CD4-positive, alpha-beta T cell treated with Interleukin-15 for 4 hours (primary cell): ENCODE measurements at places on chromosomes 5 and 9.

- no peak for DNase-seq
Measured at GRCh38 chr5:83553000-83553486, 81.5 kb downstream of the VCAN start.

- peak; percentile 27 for DNase-seq
Measured at GRCh38 chr5:139925650-139926640, 117.2 kb downstream of the NRG2 start.

GRCh38 chr9:32300373-32300772 is 84.1 kb upstream of the ACO1 start:
- DNase-seq, result no peak

GRCh38 chr9:92740446-92740961 is 24.1 kb downstream of the BICD2 start:
- DNase-seq, result no peak

- DNase-seq, result no peak
Measured at GRCh38 chr5:108769352-108769751, 21.7 kb downstream of the FER start.

- no peak for DNase-seq
Measured at GRCh38 chr5:115671939-115672338, 46.1 kb upstream of the TMED7 start.

DNA sequence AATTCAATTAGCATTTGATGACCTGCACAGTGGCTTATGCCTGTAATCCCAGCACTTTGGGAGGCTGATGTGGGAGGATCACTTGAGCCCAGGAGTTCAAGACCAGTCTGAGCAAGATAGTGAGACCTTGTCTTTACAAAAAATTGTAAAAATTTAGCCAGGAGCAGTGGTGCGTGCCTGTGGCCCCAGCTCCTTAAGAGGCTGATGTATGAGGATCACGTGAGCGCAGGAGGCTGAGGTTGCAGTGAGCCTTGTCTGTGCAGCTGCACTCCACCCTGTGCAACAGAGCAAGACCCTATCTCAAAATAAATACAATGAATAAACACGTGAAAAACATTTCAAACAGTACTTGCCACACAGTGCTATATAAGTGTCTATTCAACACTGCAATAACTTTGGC is 4.2 kb downstream of the ABCA1 start:
- no peak for DNase-seq

- DNase-seq, result no peak
Measured at GRCh38 chr5:62948301-62948700, 369.7 kb downstream of the LRRC70 start.

- no peak for DNase-seq
Measured at GRCh38 chr5:167920589-167920988, 370.9 kb upstream of the WWC1 start.

- DNase-seq, result no peak
Measured at GRCh38 chr5:146428658-146429057, 18.5 kb upstream of the TCERG1 start.

GRCh38 chr5:164360589-164360988 is 855.2 kb downstream of the MAT2B start:
- DNase-seq, result no peak

- no peak for DNase-seq
Measured at GRCh38 chr9:131117121-131117761, 8.1 kb upstream of the NUP214 start.

DNA sequence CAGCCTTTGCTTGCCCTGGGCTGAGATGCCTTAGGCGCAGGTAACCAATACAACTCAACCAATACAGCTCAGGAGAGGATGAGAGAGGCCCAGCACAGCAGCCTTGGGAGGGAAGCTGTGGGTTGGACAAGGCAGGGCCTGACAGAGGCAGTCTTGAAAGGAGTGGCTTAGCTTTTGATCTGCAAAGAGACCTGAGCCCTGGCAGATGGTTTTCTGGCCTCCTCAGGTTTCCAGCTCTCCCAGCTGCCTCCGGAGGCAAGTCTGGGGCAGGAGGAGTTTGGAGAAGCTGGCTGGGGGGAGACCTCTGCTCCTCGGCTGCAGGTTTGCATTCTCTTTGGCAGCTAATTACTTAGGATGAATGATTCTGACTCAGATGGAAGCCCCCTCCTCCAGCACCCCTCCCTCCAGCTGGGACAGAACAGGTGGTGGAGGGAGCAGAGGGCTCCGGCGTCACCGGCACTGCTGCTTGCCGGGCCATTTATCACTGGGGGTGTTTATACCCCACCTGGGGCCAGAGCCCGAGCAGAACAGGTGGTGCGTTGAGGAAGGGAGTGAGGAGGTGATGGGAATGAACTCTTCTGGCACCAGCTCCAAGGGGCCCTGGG is 50.8 kb downstream of the TSPAN17 start:
- no peak for DNase-seq

DNA sequence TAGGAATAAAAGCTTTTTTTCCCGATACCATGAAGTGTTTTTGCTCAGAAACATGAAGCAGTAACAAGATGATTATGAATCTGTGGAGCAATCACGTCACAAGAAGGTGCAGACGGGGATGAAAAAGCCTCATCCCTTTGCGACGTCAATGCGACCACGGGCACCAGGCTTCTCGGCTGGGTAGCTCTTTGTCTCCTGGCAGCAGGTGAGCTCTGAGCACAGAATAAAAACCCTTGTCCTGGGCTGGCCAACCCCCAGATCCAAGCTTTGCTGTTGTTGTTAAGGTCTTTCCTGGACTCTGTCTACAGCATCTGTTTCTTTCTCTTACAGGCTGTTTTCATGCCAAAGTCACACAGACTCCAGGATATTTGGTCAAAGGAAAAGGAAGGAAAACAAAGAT is 113.8 kb downstream of the ANKRD18B start:
- no peak for DNase-seq

- DNase-seq, result no peak
Measured at GRCh38 chr5:90981821-90982220, 401.3 kb downstream of the ARRDC3 start.

DNA sequence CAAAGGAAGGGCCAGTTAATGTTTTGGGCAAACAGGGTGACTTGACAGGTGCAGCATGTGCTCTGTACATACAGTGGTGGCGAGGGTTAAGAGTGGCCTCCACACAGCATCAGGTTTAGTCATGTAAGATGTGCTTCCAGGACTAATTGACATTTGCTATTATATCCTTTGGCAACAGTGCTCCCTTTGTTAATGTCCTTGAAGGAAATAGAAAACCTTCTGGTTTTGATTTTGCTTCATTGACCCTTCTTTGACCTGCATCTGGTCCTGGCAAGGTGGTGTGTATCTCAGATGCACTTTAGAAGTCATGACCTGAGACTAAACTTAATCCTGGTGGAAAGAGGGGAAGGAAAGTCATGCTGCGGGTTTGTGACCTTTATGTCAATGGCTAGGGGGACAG is 440.0 kb downstream of the ENC1 start:
- no peak for DNase-seq

DNA sequence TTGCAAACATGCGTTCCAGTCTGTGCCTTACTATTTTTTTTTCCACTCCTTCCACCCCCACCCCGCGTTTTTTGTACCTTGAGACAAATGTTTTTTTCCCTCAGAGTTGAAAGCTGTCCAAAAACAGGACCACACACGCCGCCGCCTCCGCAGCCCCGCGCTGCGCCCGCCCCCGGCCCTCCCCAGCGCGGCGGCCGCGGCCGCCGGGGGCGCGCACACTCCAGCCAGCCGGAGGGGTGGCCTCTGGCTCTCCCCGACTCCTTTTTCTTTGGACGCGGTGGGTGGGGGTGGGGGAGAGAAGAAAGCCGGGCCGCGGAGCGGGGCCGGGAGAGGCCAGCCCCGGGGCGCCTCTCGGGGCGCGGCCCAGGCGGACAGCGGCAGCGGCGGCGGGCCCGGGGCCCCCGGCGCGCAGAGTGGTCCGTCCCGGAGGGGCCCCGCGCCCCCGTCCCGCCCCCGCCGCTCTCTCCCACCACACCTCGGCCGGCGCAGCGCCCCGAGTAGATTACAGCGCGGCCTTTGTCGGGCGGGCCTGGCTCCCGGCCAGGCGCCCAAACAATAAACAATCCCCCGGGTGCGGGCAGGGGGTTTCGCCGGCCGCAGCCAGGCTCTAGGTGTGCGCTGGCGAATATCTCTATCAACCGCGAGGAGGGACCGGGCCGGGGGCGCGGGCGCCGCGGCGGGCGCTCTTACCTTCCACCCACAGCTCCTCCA is 10.9 kb downstream of the PTCH1 start:
- peak; percentile 14 for DNase-seq

- DNase-seq, result no peak
Measured at GRCh38 chr5:75053054-75053303, 621 bp upstream of the GCNT4 start.

DNA sequence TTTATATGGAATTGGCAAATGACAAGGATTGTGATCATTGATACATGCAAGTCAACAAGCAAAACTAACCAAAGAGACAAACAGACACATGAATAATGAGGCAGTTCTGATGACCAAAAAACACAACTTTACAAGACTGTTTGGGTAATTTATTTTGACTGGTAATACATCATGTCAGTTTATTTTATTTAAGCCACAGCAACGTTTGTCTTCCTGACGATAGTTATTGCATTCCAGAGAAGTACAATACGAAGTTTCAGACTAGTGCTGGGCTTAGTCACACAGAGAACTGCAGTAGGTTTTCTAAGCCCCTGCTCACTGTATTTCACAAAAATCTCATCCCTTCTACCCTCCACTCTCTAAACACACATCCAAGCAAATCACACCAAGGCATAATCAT is 514.2 kb downstream of the RAB3C start:
- no peak for DNase-seq

GRCh38 chr9:89759572-89759971 is 154.8 kb downstream of the GADD45G start:
- DNase-seq, result no peak
